ENCODE measurements at places on chromosomes 2 and 18.

- no peak for DNase-seq
These were observed 29.4 kb upstream of the ZNF516 start for GRCh38 chr18:76524477-76524876.

DNA sequence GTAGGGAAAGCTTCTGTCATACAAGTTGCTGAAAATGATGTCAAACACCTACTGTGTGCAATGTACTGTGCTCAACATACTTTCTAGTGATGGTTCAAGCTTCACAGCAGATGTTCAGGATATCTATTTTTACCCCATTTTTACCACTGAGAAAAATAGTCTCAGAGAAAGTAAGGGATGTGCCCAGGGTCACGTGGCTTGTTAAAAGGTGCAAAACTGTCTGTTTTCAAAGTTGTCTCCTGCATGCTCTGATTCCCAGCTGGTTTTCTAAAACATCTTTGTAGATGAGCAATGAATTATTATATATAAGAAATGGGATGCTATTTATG lies 145.5 kb upstream of the LHCGR start:
- DNase-seq = no peak

DNA sequence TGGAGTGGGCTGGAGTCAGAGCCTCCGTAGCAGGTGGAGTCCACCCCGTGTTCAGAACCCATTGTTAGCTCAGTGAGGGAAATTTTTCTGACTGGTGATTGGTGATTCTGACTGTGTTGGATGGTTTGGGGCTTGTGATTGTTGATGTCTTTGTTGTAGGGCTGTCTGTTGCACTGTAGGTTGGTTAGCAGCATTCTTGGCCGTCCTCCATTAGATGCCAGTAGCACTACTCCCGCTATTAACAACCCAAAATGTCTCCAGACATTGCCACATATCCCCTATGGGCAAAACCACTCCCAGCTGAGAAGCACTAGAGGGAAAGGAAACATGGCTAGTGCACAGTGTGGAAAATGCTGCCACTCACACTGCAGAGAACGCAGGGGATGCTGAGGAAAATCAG lies 51.7 kb downstream of the ARMC9 start:
- no peak for DNase-seq

DNA sequence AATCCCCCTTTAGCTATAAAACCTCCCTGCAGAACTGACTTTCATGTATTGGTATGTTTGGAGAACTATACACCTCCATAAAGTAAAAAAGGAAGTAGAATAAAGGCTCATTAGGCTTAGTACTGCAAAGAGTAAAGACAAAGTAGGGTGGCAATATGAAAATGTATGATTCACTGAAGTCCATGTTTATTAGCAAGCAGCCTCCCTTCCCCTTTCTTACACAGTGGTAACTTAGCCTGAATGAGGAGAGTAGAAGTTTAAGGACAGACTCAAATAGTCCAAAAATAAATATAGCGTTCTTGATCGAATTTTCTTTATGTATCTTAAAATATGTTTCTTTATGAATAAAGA lies 1.5 kb downstream of the ZNF804A start:
- no peak for DNase-seq

GRCh38 chr2:119241205-119241532 lies 17.5 kb downstream of the STEAP3 start:
- no peak for DNase-seq

DNA sequence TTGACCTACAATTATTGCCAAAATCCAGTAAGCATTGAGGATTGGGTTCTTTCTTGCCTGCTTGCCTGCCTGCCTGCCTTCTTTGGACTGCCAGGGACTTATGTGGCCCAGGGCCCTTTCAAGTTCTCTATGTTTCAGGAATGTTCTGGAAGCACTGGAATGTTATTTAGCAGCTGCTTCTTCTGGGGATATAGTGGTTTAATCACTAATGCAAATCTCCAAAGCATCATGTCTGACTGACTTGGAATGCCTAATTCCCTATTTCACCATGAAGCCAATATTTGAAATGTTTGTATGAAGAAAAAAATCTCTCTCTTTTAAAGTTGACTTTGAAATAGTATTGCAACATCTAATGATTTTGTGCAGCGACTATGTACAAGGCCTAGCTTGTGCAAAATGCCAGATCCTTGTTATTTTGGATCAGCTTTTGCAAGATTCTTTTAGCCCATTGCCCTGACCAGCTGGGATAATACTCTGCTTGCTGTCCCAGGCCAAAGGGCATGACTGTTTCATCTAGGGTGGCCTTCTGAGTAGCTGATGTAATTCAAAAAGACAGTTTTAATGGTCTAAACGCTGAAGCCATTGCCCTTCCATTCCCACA lies 204.6 kb downstream of the RND3 start:
- no peak for DNase-seq

DNA sequence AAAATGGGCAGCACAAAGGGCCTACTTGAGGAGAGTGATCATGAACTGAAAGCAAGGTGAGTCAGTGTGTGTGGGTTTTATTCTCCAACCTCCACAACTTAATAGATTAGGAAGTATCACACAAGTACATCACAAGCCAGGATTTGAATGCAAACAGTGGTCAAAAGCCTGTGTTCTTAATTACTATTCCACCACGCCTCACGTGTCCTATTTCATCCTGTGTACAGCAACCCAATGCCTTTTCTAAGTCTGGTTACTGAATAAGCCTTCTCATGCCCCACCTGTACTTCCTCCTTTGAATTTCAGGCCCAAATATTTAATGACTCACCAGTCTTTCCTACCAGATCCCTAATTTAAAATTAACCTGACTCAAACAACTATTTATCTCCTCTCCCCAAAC lies 755.7 kb upstream of the SLC8A1 start:
- DNase-seq = no peak

GRCh38 chr18:3584897-3585460 lies 135.0 kb downstream of the TGIF1 start:
- DNase-seq = no peak

- no peak for DNase-seq
These were observed 232.9 kb upstream of the ID2 start for GRCh38 chr2:8448824-8449556.

GRCh38 chr2:204425821-204426220 lies 119.5 kb upstream of the PARD3B start:
- no peak for DNase-seq

DNA sequence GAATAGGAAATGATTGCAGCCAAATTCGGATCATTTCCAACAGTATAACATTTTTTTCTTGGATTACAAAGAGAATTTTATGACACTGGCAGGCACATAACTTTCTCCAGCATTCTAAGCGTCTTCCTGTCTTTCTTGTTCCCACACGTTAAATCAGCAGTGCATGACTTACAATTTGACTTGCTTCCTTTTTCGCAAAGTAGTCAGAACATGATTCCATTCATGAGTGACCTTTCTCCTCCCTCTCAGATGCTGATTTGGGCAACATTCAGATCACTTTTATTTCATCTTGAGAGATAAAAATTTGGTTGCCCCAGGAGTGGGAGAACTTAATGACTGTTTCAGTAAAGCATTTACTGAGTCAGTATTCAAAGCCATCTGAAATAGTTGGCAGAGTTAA lies 858.7 kb upstream of the ACVR2A start:
- DNase-seq = no peak

DNA sequence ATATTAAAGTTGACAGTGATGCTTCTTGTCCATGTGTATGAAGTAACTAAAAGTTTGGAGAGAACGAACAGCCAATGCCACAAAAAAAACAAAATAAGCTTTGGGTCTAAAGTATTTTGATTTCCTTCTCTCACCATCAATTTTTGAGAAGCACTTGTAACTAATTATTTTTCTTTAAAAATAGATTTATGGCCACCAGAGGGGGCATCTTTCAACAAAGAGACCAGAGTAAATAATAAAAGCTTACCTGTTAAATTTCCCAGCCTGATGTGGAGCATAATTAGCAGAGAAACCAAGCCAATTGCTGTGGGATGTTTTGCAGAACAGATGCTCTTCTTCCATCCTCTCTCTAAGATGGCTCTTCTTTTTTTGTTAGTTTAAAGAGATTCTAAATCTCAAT lies 29.0 kb downstream of the LINC00305 start:
- no peak for DNase-seq

- DNase-seq = no peak
These were observed 37.2 kb upstream of the SNED1 start for GRCh38 chr2:240960971-240961876.

- DNase-seq = no peak
These were observed 165.5 kb upstream of the CDH19 start for GRCh38 chr18:66769375-66769774.

DNA sequence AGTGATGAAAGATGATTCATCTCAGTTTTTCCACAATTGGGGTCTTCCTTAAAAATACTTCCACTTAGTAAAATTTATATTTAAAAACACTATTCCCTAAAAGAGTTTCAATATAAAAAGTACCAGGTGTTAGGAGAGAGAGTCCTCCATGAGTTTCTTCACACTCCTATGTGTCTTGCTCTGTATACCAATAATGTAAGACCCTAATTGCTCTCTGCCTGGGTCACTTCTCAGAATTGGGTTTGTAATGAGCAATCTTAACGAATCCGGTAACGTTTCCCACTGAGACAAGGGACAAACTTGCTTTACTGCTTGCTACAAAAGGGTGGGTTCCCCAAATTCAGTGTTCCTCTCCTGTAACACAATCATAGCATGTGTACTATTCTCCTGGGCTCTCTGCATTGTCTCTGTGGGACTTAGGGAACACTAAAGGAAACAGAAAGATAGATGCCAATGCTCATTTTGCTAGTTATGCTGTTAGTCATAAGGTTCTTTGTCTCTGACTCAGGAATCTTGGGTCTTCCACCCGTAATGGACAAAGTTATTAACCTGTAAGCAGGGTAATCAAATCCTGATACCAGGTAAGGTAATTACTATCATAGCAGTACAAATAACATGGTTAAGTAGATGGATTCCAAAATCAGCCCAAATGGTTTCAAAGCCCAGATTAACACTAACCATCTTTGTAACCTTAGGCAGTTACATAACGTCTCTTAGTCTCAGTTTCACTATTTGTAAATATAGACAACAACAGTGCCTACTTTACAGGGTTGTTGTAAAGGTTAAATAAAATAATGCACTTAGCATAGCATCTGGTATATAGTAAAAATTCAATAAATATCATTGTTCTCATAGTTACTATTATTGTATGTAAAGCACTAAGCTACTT lies 46.3 kb downstream of the ITSN2 start:
- DNase-seq = no peak

DNA sequence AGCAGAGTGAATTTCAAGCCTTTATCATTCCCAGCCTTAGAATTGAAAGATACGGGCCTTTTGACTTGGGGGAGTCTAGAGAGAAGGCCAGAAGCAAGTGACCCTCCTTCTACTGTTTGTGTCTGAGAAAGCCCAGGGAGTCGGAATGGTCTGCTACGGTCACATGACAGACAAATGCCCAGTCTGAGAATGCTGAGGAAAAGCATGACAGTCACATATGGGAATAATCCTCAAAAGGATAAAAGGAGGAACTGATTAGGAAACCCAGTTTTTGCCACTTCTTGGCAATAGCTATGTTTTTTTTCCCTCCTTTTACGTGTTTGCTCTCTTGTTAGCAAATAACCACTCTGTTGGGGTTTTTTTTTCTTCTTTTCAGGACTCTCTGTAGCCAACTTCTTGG lies 38.1 kb upstream of the HNRNPA3 start:
- DNase-seq = no peak

DNA sequence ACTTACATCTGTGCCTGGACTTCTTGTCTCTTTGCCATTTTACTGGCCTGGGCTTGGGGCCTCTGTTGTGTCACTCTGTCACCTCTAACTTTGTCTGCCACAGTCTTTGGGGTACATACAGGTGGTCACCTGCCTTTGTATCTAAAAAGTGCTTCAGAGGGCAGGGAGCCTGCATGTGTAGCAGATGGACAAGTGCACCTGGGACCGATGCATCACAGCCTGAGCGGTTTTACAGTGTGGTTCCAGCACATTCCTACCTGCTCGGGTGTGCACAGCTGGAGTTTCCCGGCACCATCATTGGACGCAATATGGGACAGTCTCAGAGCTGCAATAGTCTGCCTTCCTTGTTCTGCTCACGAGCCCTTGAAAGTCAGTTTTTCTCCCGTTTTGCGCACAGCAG lies 249.8 kb upstream of the RAB12 start:
- DNase-seq = no peak

DNA sequence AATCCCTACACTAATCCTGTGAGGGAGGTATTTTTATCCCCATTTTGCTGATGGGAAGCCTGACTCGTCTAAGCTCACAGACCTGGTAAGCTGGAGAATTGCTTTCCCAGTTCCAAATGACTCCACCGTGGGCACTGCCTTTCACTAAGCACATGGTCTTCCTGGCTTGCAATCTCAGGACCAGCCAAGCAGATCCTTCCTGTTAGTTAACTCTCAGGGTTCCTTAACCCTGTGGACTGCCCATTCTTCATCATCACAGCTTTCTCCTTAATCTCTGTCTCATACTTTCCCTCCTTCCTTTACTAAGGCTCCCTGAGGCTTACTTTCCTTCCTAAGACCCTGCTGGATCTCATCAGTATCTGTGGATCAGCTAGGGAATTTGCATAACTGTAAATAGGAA lies 122.2 kb upstream of the ZEB2 start:
- DNase-seq = no peak

DNA sequence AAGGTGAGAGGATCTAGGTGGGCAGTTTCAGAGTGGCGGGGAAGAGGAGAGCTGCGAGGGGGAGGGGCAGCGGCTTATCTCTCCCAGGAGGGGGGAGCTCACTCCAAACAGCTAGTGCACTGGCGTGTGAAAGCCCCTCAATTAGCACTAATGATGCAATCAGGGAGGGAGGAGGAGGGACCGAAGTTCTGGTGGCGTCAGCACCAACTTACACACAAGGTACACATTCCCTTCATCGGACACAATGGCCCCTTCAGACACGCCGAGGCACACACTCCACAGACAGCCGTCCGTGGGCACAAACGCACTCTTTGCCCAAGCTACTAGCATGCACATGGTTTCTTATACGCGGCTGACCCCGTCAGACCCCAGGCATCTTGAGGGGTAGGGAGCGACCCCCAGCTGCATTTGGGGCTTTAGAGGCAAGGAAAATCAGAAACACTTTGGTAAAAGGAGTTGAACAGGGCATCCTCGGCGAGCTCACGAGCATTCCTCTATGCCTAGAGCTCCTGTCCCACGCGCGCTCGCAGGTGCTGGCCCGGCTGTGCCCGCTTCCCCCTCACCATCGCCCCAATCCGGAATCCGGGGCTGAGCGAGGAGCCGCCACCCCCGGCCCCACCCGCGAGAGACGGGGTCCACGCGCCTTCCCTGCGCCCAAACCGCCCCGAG lies 868 bp upstream of the PKDCC start:
- DNase-seq = no peak

- DNase-seq = no peak
These were observed 11.5 kb upstream of the C2orf42 start for GRCh38 chr2:70202236-70202806.

DNA sequence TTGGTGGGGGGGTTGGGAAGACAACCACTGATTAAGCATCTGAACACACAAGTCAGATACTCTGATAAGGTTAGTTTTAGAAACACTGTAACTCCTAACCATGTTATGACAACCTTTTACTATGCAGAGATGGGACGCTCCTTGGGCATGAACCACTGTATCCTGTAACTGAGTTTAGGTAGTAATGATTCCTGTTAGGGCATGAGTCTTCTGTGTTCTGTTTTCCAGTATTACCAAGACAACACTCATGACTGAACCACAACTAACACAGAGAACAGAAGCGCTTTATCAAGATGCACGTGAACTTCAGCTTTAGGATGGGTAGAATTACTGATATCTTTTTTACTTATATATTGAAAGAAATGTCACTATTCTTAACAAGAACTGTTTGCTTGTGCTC lies 14.1 kb upstream of the CREB1 start:
- no peak for DNase-seq

Measured in activated naive CD8-positive, alpha-beta T cell treated with anti-CD3 and anti-CD28 coated beads, Interleukin-2, amount 50 U/mL, for 16 hours (primary cell).